ENCODE measurements at places on chromosomes 16 and 17.

- no peak overlapping the region for H3K27ac ChIP-seq
- no peaks in the 10 kb centered on the region for H3K4me1 ChIP-seq
- H3K36me3 ChIP-seq, result peaks cover 25% of the 10 kb centered on the region
Measured at GRCh38 chr17:44677136-44677535, 12.4 kb downstream of the CCDC43 start.

DNA sequence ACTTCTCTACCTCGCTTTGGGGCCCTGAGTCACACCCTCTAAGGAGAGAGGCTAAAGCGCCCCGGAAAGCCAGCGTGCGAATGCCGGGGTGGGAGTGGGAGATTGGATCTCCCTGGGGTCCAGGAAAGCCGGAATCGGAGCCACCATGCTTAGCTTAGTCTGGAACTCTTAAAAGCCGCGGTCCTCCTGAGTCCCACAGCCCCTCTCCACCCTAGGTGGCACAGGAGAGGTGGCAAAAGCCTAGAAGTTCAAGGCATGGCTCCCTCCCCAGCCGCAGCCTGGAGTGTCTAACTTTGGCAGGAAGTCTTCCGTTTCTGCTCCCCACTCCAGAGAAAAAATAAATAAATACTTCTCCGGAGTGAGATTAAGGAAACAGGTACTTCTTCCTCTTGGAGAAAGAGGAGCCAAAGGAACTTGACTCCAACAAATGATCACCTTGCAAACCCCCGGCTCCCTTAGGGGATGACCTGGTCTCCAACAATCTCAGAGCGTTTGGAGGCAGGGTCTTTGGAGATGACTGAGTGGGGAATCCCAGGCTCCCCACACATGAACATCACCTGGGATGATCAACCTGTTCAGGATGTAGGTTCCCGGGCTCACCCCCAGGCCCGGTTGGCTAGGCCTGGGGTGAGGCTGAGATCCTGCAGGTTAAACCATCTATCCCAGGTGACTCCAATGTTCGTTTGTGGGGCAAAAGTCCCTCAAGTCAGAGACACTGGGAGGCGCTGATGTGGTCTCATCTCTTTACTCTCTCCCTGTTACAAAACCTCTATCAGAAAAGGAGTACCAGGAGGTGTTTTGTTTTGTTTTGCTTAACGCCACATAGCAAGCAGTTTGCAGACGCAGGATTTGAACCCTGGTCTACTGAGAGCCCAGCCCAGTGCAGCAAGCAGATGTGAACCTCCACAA lies 2.9 kb downstream of the CIITA start:
- no peak overlapping the region for H3K4me3 ChIP-seq
- H3K36me3 ChIP-seq, result no peaks in the 10 kb centered on the region
- H3K27ac ChIP-seq, result no peak overlapping the region
- H3K4me1 ChIP-seq, result no peaks in the 10 kb centered on the region
- no peak for DNase-seq

- no peak for DNase-seq
- no peak overlapping the region for H3K4me3 ChIP-seq
Measured at GRCh38 chr16:68973611-68974120, 130.3 kb downstream of the TANGO6 start.

DNA sequence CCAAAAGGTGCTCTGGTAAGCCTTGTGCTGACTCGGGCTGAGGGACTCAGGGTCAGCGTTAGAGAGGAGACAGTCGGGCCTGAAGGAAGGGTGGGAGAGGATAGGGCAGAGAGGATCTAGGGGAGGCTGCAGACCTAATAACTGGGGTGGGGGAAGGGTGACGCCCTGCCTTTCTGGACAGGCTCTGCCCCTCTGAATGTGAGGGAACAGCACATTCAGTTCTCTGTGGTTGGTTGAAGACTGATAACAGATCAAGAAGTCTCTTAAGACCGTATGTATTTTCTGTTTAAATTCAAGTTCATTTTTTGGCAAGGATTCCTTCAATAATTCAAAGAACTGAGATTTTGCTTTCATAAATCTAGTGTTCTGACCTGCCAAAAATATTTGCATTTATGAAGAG lies 56.2 kb upstream of the TEKT3 start:
- no peak overlapping the region for H3K27ac ChIP-seq
- H3K4me3 ChIP-seq, result no peak overlapping the region
- H3K4me1 ChIP-seq, result no peaks in the 10 kb centered on the region
- no peaks in the 10 kb centered on the region for H3K36me3 ChIP-seq
- DNase-seq, result no peak
- no peaks in the 10 kb centered on the region for H3K27me3 ChIP-seq

DNA sequence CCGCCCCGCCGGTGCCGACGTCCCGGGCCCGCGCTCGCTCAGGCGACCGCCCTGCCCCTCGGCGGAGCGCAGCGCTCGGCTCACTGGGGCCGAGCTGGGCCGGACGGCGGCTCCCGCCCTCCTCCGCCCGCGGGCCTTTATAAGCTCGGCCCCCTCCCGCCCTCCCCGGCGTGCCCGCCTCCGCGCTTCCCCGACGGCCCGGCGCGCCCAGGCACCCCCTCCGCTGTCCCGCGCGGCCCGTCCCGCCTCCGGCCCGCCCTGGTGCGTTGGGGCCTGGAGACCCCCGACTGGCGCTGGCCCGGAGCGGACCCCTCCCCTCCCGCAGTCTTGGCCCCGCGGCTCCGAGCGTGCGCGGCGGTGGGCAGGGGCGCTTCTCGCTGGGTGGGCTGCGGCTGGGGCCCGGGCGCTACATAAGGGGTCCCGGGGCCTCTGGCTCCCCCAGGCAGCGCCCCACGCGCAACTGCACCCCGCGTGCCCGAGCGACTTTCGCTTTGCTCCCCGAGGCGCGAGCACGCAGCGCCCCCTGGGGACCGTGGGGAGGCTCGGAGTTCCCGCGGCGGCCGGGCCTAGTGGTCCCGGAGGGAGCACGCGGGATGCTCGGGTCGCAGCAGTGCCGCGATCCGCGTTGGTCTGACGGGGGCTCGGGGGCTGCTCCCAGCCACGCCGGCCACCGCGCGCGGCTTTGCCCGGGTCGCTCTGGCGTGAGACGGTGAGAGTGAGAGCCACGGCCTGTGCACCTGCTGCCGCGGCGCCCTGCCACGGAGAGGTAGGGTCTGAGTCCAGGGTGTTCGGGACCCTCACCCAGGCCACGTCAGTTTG lies at the start of gene PIEZO1:
PIEZO1 (minus strand) TSS at position 115 of the 819 bp plus-strand sequence. CDS start 256 bp downstream, outside the sequence.
- DNase-seq, result no peak
- H3K4me3 ChIP-seq, result peak within 1 kb of the TSS; percentile 73
- no peaks in the 10 kb centered on the region for H3K27me3 ChIP-seq
- no peaks in the 10 kb centered on the region for H3K36me3 ChIP-seq
- H3K27ac ChIP-seq, result no peak within 1 kb of the TSS
- H3K4me1 ChIP-seq, result no peaks in the 10 kb centered on the region

DNA sequence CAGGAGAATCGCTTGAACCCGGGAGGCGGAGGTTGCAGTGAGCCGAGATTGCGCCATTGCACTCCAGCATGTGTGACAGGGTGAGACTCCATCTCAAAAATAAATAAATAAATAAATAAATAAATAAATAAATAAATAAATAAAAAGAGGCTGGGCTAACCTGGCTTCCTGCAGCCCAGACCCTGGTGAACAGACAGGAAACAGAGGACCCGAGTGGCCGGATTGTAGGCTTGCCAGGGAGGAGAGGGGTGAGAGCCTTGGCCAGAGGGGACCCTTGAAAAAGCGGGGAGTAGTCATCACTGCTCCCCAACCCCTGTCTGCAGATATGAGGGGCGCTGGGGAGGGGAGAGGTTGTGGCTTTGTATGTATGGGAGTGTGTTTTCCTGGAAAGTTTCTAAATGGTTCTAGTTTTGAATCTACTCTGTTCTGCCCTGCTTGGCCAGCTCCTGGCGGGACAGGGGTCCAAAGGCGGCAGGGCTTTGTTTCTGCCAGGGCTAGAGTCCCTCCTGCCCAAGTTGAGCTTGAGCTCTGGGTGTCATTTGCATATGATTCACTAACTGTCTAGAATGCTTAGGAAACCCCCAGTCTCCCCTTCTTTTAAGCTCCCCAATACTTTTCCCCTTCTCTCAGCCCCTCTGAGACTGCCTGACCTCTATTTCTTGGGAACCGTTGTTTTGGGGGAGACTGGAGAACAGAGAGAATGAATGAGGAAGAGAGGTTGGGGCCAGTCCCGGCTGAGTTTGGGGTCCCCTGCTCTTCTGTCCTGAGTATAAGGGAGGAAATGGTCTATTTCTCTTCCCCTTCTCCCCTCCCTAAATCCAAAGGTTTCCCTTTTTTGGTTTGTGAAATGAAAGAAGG lies 16.4 kb downstream of the RARA start:
- no peaks in the 10 kb centered on the region for H3K36me3 ChIP-seq
- H3K4me1 ChIP-seq, result no peaks in the 10 kb centered on the region
- no peak overlapping the region for H3K27ac ChIP-seq
- no peaks in the 10 kb centered on the region for H3K27me3 ChIP-seq
- H3K4me3 ChIP-seq, result no peak overlapping the region

GRCh38 chr16:85123891-85124635 lies 11.8 kb upstream of the CIBAR2 start:
- H3K4me3 ChIP-seq, result no peak overlapping the region
- peaks cover 3% of the 10 kb centered on the region for H3K4me1 ChIP-seq
- DNase-seq, result peak; percentile 58
- H3K36me3 ChIP-seq, result no peaks in the 10 kb centered on the region
- H3K27ac ChIP-seq, result no peak overlapping the region

All from H9 (cell line).